Cardiac muscle cell (in vitro differentiated cells and primary cell): ENCODE measurements at places on chromosomes 3 and 15.

- DNase-seq, result no peak
These were observed 14.7 kb upstream of the LRRFIP2 start for GRCh38 chr3:37189109-37189508.

DNA sequence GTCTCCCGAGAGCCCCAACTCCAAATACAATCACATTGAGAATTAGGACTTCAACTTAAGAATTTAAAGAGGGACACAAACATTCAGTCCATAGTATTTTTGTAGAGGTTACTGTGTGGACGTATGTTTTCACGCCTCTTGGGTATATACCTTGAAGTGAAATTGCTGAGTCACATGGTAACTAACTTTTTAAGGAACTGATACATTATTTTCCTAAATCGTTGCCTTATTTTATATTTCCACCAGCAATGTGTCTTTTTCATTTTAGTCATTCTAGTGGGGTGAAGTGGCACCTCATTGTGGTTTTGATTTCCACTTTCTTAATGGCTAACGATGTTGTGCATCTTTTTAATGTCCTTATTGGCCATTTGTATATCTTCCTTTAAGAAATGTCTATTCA, 11.8 kb downstream of the PARP15 start:
- no peak for DNase-seq

GRCh38 chr3:44329946-44330345, 8.6 kb upstream of the TCAIM start:
- DNase-seq, result no peak

DNA sequence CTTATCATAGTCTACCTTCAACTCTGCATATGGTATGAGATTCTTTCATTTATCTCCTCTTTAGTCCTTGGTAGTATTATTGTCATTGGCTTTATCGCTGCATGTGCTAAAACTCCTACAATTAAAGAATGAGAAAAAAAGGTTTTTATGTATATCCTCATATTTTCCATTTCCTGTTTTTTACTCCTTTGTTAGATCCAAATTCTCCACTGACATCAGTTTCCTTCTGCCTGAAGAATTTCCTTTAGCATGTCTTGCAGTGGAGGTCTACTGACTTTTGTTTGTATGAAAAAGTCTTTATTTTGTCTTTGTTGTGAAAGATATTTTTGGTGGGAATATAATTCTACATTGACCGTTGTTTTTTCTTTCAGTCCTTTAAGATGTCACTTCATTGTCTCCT, 81.0 kb upstream of the TNIK start:
- no peak for DNase-seq

GRCh38 chr3:190086191-190086590, 34.5 kb downstream of the P3H2 start:
- DNase-seq, result peak; percentile 41

DNA sequence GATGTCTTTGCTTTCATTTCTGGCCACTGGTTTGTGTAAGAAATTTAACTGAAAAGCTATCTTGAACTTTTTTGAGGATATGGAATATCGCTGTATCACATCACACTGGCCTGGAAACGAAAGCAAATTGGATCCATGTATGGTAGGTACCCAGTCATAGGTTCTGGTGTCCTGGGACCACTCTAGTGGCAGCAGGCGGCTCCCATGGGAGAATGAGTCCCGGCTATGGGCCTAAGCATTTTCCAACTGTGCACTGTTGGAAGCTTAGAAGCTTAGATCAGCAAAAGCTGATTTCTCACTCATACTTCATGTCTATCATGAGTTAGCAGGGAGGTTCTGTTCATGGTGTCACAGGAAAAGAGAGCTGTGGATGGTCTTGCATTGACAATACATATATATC, 323.2 kb downstream of the PLCL2 start:
- no peak for DNase-seq

- no peak for DNase-seq
These were observed 21.7 kb upstream of the ABHD10 start for GRCh38 chr3:111956995-111957734.

DNA sequence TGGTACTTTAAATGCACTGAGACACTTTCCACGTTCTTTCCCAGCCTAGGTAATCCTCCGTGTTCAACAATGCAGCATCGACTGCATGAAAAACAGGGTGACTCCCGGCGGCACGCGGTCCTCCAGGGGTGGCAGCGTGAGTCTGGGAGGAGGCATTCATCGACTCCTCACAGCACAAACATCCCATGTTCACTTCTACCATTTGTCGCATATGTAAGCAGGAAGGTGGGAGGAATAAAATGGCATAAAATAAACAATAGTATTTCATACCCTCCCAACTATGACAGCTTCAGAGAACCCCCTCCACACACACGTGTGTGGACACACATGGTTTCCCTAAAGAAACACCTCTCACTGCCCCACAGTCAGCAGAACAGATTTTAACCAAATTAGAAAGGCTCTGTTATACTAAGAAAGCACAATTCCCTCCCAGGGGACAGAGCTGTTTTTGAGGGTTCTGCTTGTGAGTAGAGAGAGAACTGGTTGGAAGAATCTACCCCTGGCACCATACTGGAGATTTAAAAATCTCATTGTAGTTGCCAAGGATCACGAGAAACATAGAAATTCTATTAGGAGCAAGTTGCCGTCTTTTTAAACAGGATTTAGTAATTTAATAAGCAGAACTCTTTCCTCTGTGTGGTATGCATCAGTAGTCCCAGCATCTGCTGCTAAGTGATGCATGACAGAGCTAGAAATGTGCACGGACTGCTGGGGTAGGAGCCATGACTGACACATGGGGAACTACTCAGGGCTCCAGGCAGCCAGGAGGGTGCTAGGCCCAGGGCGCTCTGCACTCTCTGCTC, 6.0 kb downstream of the FAM43A start:
- no peak for DNase-seq

DNA sequence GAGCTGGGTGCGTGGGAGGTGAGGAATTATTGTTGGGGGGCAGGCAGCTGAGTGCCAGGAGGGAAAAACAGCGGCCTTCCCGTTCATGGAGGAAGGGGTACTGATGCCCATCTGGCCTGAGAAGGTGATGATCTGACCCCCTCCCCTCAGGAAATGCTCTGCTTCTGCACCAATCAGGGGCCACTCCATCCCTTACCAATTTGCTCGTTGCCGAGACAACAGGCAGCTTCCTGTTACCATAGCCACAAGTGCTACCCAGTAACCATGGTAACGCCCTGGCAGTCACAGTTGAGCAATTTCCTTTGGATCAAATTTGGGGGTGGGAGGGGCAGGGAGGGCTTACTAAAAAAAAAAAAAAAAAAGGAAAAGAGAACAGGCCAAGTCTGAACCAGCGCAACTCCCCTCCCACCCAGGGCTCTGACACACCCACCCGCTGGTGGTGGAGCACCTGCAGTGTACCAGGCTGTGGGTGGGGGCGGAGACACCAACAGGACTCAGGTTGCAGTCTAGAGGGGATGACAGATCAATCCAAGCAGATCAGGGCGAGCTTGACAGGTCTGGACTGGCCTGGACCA, 13.7 kb downstream of the CELF6 start:
- peak; percentile 84 for DNase-seq

DNA sequence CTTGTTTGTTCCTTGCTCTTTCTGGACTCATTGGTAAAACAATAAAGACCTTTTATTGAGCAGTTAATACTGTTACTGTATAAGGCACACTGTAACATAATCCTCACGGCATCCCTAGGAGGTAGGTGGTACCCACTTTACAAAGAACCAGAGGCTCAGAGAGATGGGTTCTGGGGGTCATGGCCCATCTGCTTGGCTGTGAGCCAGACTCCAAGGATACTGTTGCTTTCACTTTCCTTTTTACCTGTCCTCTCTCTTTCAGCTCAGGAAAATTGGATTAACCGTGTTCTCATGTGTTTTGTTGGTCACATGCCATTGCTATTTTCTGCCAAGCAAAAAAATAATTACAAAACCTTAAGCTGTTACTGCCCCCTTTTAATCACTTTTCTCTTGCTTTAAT, 34.8 kb upstream of the FILIP1L start:
- DNase-seq, result no peak

DNA sequence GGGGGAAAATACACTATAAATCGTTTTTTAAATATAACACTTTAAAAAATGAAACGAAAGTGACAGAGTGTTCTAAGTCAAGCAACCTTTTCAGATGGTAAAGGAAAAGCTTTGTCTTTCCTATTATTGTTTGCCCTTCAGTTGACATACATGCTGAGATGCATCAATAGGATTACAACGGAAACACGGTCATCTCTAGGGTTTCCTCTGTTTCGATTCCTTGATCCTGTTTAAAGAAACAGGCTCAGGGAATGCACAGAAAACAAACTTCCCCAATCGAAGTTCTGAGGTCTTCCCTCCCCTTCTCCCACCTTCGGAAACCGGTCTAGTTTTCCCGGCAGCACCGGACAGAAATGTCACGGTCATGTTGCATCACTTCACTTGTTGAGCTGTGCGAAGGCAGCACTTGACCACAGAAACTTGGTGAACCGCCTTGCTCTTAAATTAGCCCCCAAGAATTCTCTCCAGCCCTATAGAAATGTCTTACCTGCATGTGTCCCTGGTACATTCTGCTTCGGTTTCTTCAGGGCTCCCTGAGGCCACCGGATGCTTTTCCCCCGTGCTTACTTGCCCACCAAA, 556 bp downstream of the PEX5L start:
- DNase-seq, result no peak

- DNase-seq, result peak; percentile 19
These were observed 238.7 kb upstream of the P2RY1 start for GRCh38 chr3:152595975-152596821.

GRCh38 chr15:26083896-26084295, 220.8 kb upstream of the ATP10A start:
- peak; percentile 9 for DNase-seq
